NCI-H510A treated with DMSO at 0.1 percent for 48 hours (cell line): ENCODE measurements at places on chromosomes 3 and 15.

DNA sequence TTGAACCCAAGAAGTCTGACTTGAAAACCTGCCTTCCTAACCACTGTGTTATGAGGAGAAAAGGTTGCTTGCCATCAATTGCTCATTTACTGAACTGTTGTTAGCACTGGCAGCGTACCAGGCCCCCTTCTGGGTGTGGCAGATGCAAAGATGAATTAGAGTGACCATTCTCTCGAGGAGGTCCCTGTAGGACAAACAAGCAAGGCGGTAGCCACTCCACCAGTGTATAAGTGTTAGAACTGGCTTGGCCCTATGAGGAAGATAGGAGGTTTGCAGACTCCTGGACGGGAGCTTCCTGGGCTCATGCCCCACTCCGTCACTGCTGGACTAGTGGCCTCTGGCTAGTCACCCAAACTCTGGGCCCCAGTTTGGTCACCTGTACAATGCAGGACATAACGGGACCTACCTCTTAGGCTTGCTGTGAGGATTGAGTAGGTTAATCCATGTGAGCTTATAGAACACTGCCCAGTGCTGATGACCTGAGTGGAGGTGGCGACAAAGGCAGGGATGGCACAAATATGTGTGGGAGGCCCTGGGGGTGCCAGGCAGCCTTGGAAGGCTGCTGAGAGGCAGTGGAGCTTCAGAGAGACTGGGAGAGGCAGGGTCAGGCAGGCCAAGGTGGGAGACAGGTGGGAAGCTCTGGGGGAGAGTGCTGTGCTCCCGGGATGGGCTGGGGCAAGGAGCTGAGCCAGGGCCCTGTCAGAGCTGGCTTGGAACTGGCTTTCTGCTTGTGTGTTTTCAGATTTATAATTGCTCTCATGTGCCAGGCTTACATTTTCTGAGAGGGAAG lies 145.9 kb downstream of the DNAJB8 start:
- no peak for DNase-seq

DNA sequence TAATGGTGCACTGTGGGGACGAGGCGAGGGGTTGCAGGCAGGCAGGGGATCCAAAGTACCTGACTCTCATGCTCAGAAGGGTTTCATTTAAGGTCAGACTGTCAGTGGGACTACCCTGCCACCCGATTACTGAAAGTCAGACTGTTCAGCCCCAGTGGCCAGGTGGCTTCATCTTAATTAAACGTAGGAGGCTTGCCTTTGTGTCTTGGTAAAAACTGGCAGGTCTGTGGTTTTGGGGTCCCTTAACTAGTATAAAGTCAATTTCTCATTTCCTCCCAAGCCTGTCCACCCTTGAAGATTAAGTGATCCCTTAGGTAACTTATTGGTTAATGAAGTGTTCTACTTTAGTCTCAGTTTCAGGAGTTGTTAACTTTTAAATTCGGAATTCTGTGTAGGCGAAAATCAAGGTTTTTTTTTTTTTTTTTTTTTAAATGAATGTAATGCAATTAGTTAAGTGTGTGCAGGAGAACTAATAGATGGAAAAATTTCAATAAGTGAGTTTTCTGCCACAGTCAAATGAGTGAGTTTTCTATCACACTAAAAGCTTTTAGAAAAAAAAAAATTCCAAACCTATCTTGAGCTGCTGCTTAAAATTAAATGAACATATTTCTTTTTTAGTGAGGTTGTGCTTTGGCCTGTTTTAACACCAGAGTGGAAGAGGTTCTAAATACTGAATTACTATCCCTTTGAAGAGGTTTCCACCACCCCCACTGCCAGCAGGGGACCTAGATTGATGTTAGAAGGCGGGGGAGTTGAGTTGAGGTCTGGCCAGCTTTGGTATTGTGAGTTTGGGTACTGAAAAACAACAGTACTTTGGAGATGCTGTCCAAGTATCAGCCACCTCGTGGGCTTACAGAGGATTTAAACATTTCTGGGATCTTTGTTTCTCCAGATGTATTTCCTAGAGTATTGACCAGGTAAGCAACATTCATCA lies 15.2 kb downstream of the ITPR1 start:
- no peak for DNase-seq

- DNase-seq, result no peak
These were observed 936.8 kb downstream of the MCTP2 start for GRCh38 chr15:95168152-95168551.

DNA sequence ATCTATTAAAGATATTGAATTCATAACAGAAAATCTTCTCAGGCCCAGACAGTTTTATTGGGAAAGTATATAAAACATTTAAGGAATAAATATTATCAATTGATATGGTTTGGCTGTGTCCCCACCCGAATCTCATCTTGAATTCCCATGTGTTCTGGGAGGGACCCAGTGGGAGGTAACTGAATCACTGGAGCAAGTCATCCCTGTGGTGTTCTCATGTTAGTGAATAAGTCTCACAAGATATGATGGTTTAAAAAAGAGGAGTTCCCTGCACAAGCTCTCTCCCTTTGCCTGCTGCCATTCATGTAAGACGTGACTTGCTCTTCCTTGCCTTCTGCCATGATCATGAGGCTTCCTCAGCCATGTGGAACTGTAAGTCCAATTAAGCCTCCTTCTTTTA lies 160.5 kb downstream of the ANO10 start:
- no peak for DNase-seq

DNA sequence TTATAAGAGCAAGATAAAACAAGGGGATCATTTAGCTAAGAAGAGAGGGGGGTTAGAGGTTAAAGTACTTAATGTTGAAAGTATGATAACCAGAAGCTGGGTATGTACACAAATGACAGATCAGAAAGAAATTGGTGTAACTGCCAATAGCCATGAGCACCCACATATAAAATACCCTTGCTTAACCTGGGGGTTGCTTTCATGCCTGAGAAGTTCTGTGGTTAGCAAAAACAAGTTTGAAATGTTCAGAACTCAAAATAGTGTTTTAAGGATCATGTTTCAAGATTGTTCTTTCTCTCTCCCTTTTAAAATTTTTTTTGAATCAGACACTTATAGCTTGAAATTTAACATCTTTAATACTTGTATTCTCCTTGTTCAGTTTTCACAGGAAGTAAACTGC lies 321.4 kb upstream of the GBE1 start:
- no peak for DNase-seq

GRCh38 chr15:56988219-56988618 lies 69.8 kb downstream of the TCF12 start:
- DNase-seq, result no peak

DNA sequence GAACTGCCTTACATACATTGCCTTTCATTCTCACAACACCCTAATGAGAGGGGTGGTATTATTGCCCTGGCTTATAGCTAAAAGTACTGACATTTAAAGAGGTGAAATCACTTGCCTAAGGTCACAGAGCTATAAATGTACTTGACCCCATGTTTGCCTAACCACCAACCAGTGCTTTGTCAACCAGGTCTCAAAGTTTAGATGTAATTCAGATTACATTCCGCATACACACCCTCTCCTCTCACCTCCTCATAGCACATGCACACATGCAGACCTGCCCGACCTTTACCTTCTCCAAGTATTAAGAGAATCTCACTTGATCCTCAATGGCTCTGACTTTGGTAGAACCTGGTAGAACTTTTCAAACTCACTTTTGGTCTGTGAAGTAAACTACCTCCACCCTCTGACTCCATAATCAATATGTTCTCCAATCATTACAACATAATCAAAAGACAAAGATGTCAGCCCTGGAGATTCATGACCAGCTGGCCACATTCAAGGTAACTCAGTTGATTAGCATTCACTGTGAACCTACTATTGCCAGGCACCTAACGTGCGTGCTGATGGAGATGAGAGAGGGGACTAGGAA lies 63.2 kb upstream of the HES1 start:
- DNase-seq, result no peak

DNA sequence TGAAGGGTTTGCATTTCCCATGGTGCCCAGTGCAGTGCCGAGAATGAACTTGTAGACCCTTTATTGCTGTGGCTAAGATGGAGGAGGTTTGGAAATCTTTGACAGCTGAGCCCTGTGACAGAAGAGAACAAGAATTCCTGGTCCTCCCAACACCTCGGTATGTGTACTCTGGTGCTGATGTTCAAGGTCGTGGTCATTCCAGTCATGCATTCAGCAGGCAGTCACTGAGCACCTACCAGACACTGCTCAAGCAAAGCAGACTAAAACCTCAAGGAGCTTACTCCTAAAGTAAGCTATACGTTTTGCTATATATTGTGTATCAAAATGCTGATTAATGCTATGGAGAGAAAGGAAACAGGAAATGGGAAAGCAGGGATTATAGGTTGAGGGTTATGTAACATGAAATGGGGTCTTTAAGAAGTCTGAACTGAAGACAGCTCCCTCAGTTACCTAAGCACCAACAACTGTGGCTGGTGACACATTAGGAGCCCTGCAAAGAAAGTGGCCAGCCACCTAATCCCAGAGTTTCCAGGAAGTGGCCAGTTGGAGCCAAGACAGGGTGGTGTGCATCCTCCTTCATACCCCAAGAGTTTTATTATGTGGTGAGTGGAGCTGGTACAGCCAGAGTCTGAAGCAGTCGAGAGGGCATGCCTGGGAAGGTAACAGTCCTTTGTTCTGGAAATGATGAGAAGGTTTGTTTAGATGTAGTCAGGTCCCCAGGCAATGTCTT lies 65.0 kb downstream of the CCNL1 start:
- no peak for DNase-seq

- no peak for DNase-seq
These were observed 55.0 kb downstream of the SETD5 start for GRCh38 chr3:9452417-9452816.

GRCh38 chr3:48562367-48563095 lies 1.1 kb downstream of the UCN2 start:
- no peak for DNase-seq

DNA sequence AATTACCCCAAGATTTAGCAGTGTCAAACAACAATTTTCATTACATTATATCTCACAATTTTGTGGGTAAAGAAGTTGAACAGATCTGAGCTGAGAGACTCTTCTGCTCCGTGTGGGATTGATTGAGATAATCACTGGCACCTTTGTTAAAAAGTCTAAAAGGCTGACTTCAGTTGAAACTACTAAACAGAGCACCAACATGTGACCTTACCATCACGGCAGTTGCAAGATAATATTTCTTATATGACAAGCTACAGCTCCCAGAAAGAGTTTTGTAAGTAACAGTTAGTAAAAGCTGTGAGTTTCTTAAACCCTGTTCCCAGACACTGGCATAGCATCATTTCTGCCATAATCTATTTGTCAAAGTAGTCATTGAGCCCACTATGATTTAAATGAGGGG lies 25.0 kb downstream of the CGGBP1 start:
- no peak for DNase-seq

- DNase-seq, result no peak
These were observed 3.5 kb upstream of the FAM81A start for GRCh38 chr15:59434481-59434880.
